ENCODE measurements at places on chromosomes 12 and 14.

DNA sequence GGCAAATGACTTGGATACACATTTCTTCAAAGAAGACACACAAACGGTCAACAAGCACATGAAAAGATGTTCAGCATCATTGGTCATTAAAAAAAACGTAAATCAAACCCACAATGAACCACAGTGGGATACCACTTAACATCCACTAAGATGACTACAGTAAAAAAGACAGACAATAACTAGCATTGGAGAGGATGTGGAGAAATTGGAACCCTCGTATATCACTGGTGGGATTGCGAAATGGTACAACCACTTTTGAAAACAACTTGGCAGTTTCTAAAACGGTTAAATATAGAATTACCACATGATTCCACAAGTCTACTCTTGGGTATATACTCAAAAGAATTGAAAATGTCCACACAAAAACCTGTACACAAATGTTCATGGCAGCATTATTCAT, 25.2 kb upstream of the PPFIBP1 start:
- H3K27ac ChIP-seq: no peak overlapping the region
- H3K4me3 ChIP-seq: no peak overlapping the region
- no peaks in the 10 kb centered on the region for H3K4me1 ChIP-seq
- DNase-seq: no peak
- H3K36me3 ChIP-seq: no peaks in the 10 kb centered on the region
- no peaks in the 10 kb centered on the region for H3K27me3 ChIP-seq

DNA sequence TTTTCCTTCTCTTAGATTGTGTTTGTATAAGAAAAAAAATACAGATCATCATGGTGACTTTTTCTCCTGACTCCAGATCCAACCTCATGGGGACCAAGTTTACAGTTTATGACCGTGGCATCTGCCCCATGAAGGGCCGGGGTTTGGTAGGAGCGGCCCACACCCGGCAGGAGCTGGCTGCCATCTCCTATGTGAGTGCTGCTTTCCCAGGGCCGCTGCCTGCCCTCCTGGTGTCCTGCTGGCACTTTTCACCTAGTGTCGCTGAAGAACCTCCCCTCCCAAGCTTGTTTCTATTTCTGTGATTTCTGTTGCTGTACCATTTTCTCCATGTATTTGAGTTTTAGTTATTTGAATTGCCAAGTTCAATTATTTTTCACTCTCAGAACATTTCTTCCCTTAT, 24.8 kb upstream of the TEAD4 start:
- no peak overlapping the region for H3K27ac ChIP-seq
- no peaks in the 10 kb centered on the region for H3K4me1 ChIP-seq
- no peak overlapping the region for H3K4me3 ChIP-seq
- H3K27me3 ChIP-seq: no peaks in the 10 kb centered on the region
- DNase-seq: no peak
- H3K36me3 ChIP-seq: peaks cover 34% of the 10 kb centered on the region

GRCh38 chr12:14878488-14878887, 7.2 kb downstream of the MGP start:
- H3K4me3 ChIP-seq: no peak overlapping the region
- no peak for DNase-seq
- H3K27me3 ChIP-seq: no peaks in the 10 kb centered on the region
- no peaks in the 10 kb centered on the region for H3K4me1 ChIP-seq
- no peak overlapping the region for H3K27ac ChIP-seq

DNA sequence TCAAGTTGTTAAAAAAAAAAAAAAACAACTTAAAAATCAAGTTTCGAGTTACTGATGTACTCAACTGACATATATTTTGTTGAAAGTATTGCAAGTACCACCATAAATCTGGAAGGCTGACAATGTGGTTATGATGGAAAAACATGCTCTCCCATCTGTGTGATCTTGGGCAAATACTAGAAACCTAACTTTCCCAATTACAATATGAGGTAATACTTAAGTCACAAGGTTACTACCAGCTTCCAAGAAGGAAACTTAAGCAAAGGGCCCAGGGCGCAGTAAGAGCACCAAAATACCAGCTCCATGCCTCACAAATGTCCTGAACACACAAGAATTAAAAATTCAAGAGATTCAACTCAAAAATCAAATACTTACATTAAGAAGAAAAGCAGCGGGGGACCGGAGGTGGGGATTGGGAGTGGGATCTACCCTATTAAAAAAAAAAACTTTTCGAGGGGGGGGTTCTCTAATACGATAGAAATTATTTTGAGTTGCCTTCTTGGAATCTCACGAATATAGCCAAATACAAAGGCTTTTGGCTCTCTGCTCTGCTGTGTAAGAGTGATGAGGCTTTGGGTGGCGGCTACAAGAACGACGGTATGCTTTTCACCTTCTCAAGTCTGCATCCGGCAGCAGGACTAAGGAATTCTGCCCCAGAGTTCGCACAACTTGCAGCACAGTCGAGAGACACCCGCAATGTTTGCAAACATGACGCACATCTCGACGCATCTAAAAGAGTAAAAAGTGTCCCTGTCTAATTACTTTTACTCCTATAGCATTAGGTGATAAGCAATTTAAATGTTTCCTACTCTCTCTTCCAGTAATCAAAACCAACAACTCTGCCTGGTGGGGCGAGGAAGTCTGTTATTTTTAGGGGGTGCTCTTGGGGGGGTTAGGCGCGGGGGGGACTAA, 1.1 kb downstream of the SAV1 start:
- H3K36me3 ChIP-seq: no peaks in the 10 kb centered on the region
- H3K4me1 ChIP-seq: peaks cover 10% of the 10 kb centered on the region
- H3K27me3 ChIP-seq: no peaks in the 10 kb centered on the region
- H3K27ac ChIP-seq: peak overlapping the region; percentile 65
- peak overlapping the region; percentile 84 for H3K4me3 ChIP-seq

DNA sequence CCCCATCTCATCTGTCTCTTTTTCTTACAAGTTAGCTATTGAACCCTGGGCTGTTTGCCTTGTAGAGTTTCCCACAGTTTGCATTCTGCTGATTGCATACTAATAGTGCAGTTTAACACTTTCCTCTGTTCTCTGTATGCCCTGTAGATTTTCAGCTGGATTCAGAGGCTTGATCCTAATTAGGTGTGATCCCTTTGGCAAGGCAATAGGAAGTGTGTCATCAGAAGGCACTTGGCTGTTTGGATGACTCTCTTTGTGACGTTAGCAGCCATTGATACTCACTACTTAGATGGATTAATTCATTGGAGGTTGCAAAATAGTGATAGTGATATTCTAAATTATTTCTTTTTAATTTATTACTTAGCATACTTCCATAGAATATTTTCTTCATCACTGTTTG, 33.6 kb downstream of the FUT8 start:
- H3K4me1 ChIP-seq: no peaks in the 10 kb centered on the region
- H3K27me3 ChIP-seq: no peaks in the 10 kb centered on the region
- H3K27ac ChIP-seq: no peak overlapping the region

- H3K27ac ChIP-seq: no peak overlapping the region
- H3K27me3 ChIP-seq: no peaks in the 10 kb centered on the region
- no peaks in the 10 kb centered on the region for H3K4me1 ChIP-seq
- no peak for DNase-seq
Observed at GRCh38 chr14:102279282-102279681, 25.7 kb downstream of the MOK start.

DNA sequence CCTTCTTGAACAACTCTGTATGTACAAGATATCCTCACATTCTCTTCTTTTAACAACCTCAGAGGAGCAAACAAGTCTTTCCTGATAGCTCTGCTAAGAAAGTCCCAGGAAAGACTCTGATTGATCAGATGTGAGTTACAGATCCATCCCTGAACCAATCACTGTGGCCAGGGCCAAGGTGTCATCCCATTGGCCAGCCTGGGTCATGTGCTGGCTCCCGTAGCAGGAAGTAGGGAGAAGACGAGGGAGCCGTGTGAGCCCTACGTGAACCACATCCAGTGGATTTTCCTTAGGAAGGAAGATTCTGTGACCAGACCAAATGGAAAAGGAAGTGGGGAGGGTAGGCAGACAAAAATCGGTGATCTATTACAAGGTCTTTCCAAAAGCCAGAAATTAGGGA, 5.6 kb downstream of the P2RX7 start:
- no peak overlapping the region for H3K27ac ChIP-seq
- H3K4me3 ChIP-seq: no peak overlapping the region
- H3K4me1 ChIP-seq: peaks cover 6% of the 10 kb centered on the region

- H3K4me3 ChIP-seq: no peak overlapping the region
- no peak overlapping the region for H3K27ac ChIP-seq
- no peaks in the 10 kb centered on the region for H3K27me3 ChIP-seq
- H3K4me1 ChIP-seq: no peaks in the 10 kb centered on the region
- DNase-seq: no peak
- no peaks in the 10 kb centered on the region for H3K36me3 ChIP-seq
Observed at GRCh38 chr14:59313144-59313651, 124.7 kb downstream of the DAAM1 start.

DNA sequence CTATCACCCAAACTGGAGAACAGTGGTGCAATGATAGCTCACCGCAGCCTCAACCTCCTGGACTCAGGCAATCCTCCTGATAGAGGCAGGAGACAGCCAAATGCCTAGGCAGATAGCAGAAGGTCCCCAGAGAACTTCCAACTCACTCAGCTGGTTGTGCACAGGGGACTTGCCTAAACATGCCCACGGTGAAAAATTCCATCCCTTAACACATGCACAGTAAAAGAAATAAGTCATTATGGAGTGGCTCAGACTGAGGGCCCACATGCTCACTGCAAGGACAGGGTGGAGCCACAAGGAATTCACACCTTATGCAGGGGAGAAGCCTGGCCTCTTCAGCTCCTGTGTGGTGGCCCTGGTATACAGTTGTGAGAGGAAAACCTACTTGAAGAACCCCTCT, 525.8 kb upstream of the ATP2B1 start:
- no peak overlapping the region for H3K27ac ChIP-seq
- H3K36me3 ChIP-seq: no peaks in the 10 kb centered on the region
- no peaks in the 10 kb centered on the region for H3K27me3 ChIP-seq
- no peaks in the 10 kb centered on the region for H3K4me1 ChIP-seq
- no peak for DNase-seq

- H3K27ac ChIP-seq: no peak overlapping the region
- H3K4me3 ChIP-seq: no peak overlapping the region
- no peaks in the 10 kb centered on the region for H3K4me1 ChIP-seq
Observed at GRCh38 chr14:54301359-54301758, 95.4 kb upstream of the CDKN3 start.

DNA sequence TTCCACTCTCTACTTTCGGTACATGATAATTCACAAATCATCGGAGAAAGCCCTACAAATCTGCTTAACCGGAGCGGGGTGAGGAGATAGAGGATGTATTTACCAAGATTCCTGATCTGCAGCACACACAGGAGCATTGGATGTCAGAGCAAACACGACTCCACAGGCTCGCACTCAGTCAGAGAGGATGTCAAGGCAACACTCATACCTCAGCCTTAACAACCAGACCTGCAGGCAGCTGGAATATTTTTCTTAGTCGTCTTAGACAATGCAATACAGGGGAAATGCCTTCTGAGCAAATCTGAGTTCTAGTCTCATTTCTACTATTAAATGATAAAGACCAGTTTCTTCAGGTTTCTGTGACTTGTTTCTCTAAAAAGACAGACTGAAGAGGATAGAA, 159.3 kb upstream of the CPNE8 start:
- H3K27me3 ChIP-seq: no peaks in the 10 kb centered on the region
- H3K4me1 ChIP-seq: no peaks in the 10 kb centered on the region
- no peaks in the 10 kb centered on the region for H3K36me3 ChIP-seq
- H3K4me3 ChIP-seq: no peak overlapping the region
- no peak for DNase-seq

DNA sequence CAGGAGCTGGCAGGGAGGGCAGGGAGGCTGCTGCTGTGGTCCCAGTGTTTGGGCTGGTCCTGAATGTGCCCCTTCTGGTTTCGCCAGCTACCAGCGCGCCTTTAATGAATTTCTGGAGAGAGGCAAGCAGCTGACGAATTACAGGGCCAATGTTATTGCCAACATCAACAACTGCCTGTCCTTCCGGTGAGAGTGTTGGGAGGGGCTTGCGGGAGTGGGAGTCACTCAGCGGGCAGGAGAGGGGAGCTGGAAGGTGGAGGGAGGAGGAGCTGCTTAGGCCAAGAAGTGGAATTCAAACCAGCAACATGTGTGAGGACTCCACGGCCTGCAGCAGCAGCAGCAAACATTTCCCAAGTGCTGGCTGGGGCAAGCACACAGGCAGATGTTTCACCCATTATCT, 7.7 kb downstream of the TNFAIP2 start:
- no peak overlapping the region for H3K4me3 ChIP-seq
- no peaks in the 10 kb centered on the region for H3K4me1 ChIP-seq
- no peak for DNase-seq
- H3K27me3 ChIP-seq: no peaks in the 10 kb centered on the region

GRCh38 chr12:11797317-11797913, 147.9 kb downstream of the ETV6 start:
- H3K4me3 ChIP-seq: no peak overlapping the region
- H3K27ac ChIP-seq: no peak overlapping the region
- H3K36me3 ChIP-seq: no peaks in the 10 kb centered on the region
- no peaks in the 10 kb centered on the region for H3K27me3 ChIP-seq

DNA sequence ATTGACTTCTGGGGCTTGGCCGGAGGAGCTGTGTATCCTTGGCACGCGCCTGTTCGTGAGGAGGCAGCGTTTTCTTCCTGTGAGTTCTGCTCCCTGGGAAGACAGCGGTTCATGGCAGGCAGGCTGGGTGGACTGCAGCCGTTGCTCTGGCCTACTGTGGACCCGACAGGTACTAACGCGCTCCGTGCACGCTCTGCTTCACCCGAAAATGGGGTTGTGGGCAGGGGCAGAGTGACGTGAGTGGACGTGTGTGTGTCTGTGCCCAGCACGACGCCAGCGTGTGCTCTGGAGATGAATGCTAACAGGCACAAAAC, 179.1 kb downstream of the KIF26A start:
- no peaks in the 10 kb centered on the region for H3K27me3 ChIP-seq
- no peak overlapping the region for H3K27ac ChIP-seq
- no peaks in the 10 kb centered on the region for H3K36me3 ChIP-seq
- no peaks in the 10 kb centered on the region for H3K4me1 ChIP-seq
- no peak for DNase-seq
- H3K4me3 ChIP-seq: no peak overlapping the region

GRCh38 chr12:49766115-49766455, 24.7 kb downstream of the TMBIM6 start:
- peaks cover 43% of the 10 kb centered on the region for H3K4me1 ChIP-seq
- no peak for DNase-seq
- no peak overlapping the region for H3K27ac ChIP-seq
- H3K36me3 ChIP-seq: peaks cover 29% of the 10 kb centered on the region

- DNase-seq: no peak
- H3K4me3 ChIP-seq: no peak overlapping the region
- H3K27ac ChIP-seq: no peak overlapping the region
- H3K36me3 ChIP-seq: no peaks in the 10 kb centered on the region
Observed at GRCh38 chr12:52821826-52822660, 8.1 kb upstream of the KRT4 start.

DNA sequence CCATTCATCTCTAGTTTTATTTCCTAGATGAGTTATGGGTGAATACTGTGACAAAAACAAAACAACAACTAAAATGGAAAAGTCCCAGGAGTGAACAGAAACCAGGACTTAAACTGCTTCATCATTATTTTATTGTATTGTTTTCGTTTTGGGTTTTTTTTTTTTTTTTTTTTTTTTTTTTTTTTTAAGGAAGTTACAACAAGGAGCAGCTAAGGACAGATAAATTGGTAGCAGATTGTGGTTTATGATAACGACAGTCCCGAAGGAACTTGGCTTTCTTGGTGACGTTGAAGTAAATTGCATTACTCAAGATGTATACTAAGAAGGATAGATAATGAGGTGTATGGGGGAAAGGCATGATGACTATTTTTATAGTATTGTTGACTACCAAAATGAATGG, 866.3 kb downstream of the NRXN3 start:
- no peak for DNase-seq
- no peaks in the 10 kb centered on the region for H3K36me3 ChIP-seq
- H3K4me3 ChIP-seq: no peak overlapping the region
